Esophagus squamous epithelium (tissue), 5 donors: ENCODE measurements at places on chromosomes 2 and 18. TPM values are rescaled to one million over a fixed set of nuclear protein-coding genes. Genes with fewer than 3 reads are reported as not detected.

CD226 gene
- total RNA-seq, result 5.2 TPM

ANKRD30B gene
- not detected for total RNA-seq

ALPI gene
- total RNA-seq, result not detected

ACMSD gene
- total RNA-seq, result not detected

ARHGEF4 gene
- total RNA-seq, result 77.8 TPM

COL3A1 gene
- 67.2 TPM for total RNA-seq

ATL2 gene
- total RNA-seq, result 114 TPM

MPP4 gene
- total RNA-seq, result 0.19 TPM

PCARE gene
- not detected for total RNA-seq

SGPP2 gene
- 39.3 TPM for total RNA-seq

SRD5A2 gene
- total RNA-seq, result not detected

G6PC2 gene
- not detected for total RNA-seq

IL1RL2 gene
- total RNA-seq, result 6.7 TPM

INPP5D gene
- total RNA-seq, result 2.2 TPM

CFC1 gene
- total RNA-seq, result not detected

CBLN2 gene
- not detected for total RNA-seq

HOXD11 gene
- not detected for total RNA-seq

LRATD1 gene
- total RNA-seq, result 46.3 TPM

UGT1A4 gene
- 2.9 TPM for total RNA-seq

SH2D6 gene
- total RNA-seq, result not detected

LOXHD1 gene
- total RNA-seq, result not detected

CHRND gene
- not detected for total RNA-seq

BMP10 gene
- total RNA-seq, result not detected

IL36A gene
- total RNA-seq, result 164 TPM

ZDBF2 gene
- 7.1 TPM for total RNA-seq

CFAP53 gene
- not detected for total RNA-seq

SERPINB7 gene
- total RNA-seq, result 1.1 TPM

STEAP3 gene
- total RNA-seq, result 28.8 TPM

DYNAP gene
- 6.1 TPM for total RNA-seq

PROM2 gene
- 77.6 TPM for total RNA-seq

MOGAT1 gene
- not detected for total RNA-seq

SCYGR4 gene
- total RNA-seq, result not detected

ANKRD62 gene
- not detected for total RNA-seq

MEP1B gene
- not detected for total RNA-seq

KYNU gene
- total RNA-seq, result 2.9 TPM

CFAP210 gene
- not detected for total RNA-seq

ALKAL2 gene
- total RNA-seq, result not detected

AQP12B gene
- total RNA-seq, result not detected

TRIM54 gene
- total RNA-seq, result not detected

TBR1 gene
- not detected for total RNA-seq

BUB1 gene
- 14.7 TPM for total RNA-seq

XIRP2 gene
- not detected for total RNA-seq

FOXI3 gene
- not detected for total RNA-seq

TMEM169 gene
- total RNA-seq, result 0.29 TPM

CFAP65 gene
- total RNA-seq, result not detected

CACNB4 gene
- total RNA-seq, result 7.2 TPM

CLASP1 gene
- 33.4 TPM for total RNA-seq
